ENCODE measurements at places on chromosomes 1 and 21.

GRCh38 chr1:15799928-15800835 is 7.3 kb downstream of the UQCRHL start:
- DNase-seq, result no peak

DNA sequence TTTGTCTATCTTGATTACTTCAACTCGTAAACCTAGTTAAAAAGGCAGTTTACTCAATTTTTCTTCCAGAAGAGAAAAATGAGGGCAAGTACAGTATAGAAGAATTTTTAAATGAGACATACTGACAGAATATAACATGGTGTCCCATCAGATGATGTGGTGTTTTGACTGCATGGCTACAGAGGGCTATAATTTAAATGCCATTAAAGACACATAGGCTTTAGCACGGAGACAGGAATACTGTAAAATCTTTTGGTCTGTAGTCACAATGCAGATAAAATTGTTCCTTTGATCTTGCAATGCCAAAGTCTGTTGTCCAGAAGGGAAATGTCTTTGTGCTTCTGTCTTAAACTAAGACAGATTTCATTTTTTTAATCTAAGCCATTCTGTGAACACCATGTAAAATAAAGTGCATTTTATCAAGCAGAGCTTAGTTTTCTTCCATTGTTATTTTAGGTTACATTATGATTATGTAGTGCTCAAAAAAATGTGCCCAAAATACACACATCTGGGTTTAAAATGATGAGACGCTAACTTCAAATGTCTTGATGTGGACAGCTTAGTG is 249.6 kb downstream of the PTPRC start:
- no peak for DNase-seq

DNA sequence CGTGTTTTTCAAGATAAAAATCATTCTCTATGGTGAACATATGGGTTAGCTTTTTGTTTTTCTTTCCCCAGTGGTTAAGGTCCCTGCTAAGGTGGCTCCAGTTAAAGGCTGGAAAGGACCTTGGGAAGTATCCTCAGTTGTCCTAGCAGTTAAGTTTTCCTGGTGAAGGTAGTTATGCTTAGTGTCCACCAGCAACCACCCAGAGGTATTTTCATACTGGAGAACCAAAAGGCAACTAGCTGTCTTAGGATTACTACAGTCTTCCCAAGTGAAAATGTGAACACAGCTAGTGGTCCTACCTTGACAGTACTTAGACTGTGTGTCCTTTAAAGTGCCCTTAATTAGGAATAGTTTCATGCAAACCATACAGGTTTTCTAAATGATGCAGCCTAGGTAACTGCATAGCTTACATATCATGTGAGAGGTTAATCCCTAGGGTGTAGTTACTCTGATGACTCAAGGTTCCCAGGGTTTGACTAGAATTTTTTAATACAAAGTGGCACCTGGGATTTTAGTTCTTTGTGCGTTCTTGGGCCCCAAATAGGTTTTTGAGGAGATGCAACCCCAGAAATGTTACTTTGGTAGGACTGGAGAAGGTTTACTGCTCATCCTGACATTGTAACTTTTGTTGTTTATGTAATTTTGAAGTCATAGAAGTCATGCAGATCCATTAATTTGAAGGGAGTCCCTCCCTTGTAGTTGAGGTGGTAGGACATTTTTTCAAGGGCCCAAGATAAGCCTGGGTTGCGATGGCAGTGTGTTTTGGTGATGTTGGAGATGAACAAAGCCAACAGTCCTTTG is 36.5 kb downstream of the YY1AP1 start:
- no peak for DNase-seq

DNA sequence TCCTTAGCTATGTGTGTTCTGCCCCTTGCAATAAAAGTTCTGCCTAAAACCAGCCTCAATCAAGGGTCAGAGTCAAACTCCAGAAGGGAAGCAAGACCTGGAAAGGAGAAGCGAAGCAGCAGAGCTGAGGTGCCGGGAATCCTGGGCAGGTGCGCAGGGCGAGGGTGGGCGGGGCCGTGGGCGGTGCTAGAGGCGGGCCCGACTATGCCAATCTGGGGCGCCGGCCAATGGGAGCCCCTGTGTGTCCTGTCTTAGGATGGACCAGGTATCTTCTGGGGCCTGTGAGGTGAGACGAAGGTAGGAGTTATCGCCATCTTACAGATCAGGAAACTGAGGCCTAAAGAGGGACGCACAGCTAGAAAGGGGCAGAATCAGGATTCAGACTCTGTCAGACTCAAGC is 120.3 kb downstream of the PTPRU start:
- DNase-seq, result no peak

GRCh38 chr21:35475762-35476161 is 426.7 kb upstream of the RUNX1 start:
- no peak for DNase-seq

DNA sequence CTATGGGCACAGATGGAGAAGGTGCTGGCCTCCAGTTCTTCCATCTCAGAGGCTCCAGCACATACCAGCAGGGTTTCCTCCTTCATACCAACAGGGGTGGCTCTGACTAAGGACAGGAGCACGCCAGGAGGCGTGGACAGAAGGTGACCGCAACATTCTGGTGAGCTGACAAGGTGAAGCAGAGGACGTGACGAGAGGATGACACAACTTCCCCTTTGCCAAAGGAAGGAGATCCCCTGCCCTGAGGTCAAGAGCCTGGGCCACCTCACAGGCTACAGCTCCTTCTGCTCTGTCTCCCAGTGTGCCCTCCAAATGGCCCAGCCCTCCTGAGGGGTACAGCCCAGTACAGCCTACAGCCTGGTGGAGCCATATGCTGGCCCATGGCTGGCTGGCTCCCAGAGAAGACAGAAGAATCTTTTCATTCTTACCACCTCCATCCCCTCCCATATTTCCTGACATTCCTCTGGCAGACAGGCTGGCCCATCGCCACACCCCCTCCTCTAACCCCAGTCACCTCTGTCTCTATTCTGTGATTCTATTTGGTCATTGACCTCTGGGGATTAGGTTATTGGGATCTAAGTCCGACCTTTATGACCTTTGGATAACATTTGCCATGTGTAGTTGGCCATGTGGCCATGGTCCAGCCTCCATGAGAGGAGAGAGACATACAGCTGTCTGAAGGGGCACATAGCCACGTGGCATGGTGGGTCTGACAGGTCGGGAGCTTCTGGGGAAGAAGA is 5.1 kb upstream of the LAMB3 start:
- DNase-seq, result no peak

- no peak for DNase-seq
Observed at GRCh38 chr21:44752671-44753235, 41.4 kb upstream of the TSPEAR start.

DNA sequence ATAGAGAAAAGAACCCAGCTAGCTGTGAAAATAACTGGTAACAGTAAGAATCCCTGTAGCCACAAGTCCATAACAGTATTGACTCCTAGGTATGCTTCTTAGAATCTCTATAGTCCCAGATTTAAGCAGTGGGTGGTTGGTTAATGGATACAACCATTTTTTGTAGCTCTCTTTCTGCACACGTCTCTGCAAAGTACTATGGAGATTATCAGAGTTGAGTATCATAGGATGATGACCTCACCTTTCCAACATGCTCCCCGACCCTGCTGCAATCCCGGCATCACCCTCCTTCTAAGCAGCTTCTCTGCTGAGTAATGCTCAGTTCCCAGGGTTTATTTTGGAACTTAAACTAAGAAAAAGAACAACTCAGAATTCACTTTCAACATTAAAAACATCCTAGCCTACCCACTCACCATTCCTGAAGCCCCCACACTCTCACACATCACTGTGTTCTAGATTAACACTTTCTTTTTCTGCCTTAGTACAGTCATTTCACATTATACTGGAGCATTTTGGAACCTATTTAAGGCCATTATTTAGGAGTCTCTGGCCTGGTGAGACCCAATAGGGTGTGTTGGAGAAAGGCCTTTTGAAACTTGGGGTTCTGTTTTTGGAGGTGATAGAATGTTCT is 2.7 kb downstream of the MLLT11 start:
- no peak for DNase-seq

DNA sequence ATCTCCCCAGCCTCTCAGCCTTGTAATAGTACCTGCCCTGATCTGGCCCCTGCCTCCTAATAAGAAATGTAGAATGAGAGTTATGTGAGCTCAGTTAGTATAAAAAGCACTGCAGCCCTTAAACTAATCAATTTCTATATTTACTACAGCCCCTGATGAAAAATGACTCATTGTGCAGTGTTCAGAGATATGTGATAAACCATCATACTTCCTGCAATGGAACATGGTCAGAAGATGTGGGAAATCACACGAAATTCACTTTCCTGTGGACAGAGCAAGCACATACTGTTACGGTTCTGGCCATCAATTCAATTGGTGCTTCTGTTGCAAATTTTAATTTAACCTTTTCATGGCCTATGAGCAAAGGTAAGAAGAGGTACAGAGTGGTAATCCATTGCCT is 176.8 kb upstream of the PDE4B start:
- DNase-seq, result no peak

DNA sequence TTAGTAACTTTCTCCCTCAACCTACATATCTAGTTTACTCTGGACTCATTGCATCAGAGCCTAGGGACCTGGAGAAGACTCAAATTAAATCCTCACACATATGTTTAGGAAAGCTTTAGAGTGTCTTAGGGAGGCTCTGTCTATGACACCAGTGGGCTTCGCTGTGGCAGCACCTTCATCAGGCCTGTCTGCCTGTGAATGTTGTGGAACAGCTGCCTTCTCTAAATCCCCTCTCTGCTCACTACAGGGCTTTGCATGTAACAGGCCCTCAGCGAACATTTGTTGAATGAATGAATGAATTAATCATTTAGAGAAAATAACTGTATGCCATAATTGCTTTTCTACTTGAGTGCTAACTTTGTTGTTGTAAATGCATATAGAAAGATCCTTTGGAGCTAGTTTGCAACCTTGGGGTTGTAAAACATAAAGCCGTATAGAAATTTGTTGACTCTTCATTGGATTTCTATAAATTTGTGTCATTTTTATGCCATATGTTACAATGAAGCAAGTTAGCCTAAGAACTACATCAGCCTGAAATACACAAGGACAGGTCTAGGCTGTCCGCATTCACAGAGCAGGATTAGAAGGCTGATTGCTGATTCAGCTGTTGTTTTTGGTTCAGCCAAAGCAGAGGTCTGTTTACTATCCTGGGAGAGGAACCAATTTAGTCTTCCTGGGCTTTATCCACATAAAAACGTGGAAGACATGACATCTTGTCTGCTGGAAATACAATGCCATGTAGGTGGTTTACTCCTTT is 238.0 kb downstream of the ASTN1 start:
- no peak for DNase-seq

DNA sequence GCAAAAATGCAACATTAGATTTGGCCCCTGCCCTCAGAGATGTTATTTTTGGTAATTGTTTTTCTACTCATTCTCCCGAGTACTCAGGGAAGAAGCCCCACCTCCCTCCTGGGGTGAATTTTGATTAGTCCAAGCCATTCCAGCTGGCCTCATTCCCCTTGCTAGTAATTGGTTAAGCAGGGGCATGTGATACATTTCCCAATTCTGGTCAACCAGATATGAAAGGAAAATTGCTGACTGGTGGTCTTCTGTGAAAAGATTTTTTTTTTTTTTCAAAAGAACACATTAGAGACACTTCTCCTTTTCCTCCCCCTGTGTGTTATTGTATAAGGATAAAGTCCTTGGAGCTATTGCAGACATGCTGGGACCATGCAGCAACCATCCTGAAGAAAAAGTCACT is 71.1 kb upstream of the AKT3 start:
- no peak for DNase-seq

DNA sequence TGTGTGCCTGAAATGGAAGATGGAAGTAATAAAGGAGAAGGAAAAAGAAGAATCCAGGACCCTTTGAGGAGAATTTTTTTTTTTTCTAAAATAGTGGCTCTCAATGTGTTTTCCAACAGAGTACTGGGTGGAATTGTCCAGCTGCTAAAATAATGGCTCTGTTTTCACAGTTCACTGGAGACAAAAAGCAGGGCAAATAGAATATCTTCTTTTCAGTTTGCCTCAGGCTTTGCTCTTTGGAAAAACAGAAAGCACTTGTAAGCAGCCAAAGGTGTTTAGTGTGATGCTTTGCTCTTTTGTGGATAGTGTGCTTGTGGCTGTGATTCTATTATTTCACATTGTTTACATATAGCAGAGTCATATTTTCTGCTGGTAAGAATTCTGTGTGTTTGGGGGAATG is 77.4 kb upstream of the MROH9 start:
- no peak for DNase-seq

GRCh38 chr1:93461236-93461635 is 13.3 kb downstream of the FNBP1L start:
- no peak for DNase-seq
